Hepatic stellate cell (primary cell): ENCODE measurements at places on chromosomes 12 and 14.

- DNase-seq, result peak; percentile 86
These were observed at the start of gene TGFB3 for GRCh38 chr14:75981426-75982265. Gene TGFB3, minus strand, starts transcription at chr14:75981995. Its CDS starts 1,102 bp downstream, at chr14:75980893.

- DNase-seq, result no peak
These were observed 101.0 kb downstream of the FOXG1 start for GRCh38 chr14:28867571-28867970.

DNA sequence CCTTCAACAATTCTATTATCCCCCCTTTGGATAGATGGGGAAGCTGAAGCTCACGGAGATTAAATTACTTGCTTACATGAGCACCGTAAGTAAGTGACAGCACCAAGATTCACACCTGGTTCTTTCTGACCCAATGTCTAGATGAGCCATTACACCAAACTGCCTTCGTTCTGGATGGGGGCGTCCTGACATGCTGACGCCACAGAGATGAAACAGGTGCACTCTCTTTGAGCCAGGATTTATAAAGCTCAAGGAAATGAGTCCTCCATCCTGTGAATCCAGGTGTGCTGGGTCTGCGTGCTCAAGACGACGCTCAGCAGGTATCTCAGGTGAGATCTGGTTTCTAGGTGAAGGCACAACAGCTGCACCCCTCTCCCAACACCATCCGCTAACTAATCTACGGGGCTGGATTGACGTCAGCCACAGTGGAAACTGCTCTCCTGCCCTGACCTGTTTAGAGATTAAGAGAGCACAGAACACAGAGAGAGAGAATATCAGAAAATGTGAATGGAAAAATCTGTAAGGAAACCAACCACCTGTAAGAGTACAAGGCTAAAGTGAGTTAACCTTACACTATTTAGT is 61.6 kb downstream of the KSR2 start:
- no peak for DNase-seq

- peak; percentile 82 for DNase-seq
These were observed 49.6 kb upstream of the RASSF3 start for GRCh38 chr12:64560396-64561301.

- DNase-seq, result peak; percentile 52
These were observed 239.0 kb upstream of the ATP2B1 start for GRCh38 chr12:89947437-89948270.

DNA sequence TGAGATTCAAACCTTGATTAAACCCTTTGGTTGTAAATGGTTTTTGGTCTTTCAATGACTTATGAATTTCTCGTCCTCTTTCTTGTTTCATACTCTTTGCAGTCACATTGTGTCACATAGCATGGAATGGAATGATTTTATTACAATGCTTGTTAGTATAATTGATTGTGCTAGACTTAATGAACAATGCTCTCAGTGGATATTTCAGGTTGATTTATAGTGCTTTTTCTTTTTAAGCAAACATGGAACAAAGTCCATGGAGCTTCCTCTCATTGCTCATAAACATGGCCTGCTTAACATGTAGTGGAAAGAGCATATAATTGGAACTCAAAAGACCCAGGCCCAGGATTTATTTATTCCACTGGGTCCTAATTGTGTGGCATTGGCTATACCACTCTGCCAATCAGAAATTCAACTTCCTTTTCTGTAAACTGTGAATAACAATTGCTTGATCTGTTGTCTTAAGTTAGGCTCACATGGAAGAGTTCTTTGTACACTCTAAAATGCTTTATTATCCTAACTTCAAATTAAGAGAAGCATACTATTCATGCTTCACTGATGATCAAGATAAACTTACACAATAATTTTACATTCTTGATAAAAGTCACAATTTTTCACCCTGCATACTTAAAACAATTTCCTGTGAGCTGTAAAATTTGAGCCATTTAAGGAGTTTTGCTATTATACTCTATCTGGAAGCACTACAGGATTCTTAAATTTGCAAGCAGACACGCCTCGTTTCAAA is 370.5 kb upstream of the PDE3A start:
- no peak for DNase-seq

- DNase-seq, result no peak
These were observed 17.0 kb downstream of the UBE3B start for GRCh38 chr12:109494348-109494881.
